Cortex of kidney (tissue), 1 donor: ENCODE measurements at places on chromosomes 6 and 20.

DNA sequence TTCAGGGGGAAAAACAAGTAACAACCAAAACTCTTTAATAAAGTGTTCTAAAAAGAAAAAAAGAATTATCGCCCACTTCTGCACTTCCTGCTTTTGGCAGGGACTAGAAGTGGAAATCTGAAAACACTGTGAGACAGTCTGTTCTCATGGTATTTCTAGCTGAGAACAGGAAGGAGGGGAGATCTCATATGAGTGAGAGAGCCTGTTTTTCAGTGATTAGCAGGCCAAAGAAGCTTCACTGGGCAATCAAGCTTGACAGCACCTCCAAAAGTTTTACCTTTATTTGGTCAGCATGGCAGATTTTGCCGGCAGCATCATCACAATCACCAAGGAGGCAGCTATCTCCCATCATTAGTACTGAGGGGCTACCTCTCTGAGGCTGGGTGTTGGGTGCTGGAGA is 79.5 kb upstream of the ATXN1 start:
- no peak for DNase-seq

DNA sequence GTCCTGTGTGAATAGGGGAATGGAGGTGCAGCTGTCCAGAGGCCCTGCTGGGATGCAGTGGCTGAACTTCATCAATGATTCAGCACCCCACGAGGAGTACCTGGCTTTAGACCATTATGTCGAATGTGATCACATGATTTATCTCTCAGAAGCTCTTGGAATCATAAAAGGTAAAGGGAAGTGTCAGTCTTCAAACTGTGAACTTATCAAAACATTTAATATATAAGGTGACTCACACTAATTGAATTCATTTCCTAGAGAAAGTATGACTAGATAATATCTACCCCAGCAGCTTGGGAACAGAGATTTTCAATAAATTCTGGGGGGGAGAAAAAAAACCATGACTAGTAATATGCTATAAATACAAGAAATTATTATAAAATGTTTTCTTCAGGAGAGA is 29.5 kb downstream of the ALDH8A1 start:
- no peak for DNase-seq

- DNase-seq = no peak
These were observed 79.4 kb downstream of the CEBPB start for GRCh38 chr20:50270034-50270395.

- DNase-seq = no peak
These were observed 97.1 kb downstream of the PRL start for GRCh38 chr6:22199771-22200170.

GRCh38 chr6:54282186-54282585 is 26.1 kb upstream of the TINAG start:
- no peak for DNase-seq

GRCh38 chr6:134247231-134247833 is 70.6 kb downstream of the SGK1 start:
- no peak for DNase-seq

GRCh38 chr6:169250660-169251059 is 3.0 kb downstream of the THBS2 start:
- no peak for DNase-seq

DNA sequence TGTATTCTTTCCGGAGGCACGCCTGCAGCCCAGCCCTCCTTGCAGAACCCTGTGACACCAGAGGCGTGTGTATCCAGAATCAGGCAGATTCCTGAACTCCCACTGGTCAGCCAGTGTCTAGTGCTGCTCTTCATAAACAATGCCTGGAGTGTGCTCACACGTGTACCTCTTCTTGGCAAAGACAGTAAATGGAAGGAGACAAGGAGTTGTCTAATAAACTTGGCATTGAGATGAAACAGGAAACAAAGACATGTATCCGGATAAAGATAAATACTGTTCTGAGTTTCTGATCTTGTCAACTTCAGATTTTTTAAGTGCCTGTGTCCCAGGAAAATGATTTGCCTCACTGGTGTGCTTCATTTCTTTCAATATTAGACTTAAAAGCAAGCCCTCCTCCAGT is 1.7 kb downstream of the RPS6KA2 start:
- no peak for DNase-seq
